ENCODE measurements at places on chromosomes 5 and 9.

- peak; percentile 49 for DNase-seq
Measured at GRCh38 chr5:6820851-6821479, 107.7 kb downstream of the TENT4A start.

- no peak for DNase-seq
Measured at GRCh38 chr5:176954050-176954449, 52.5 kb downstream of the UIMC1 start.

- no peak for DNase-seq
Measured at GRCh38 chr5:149883550-149883949, 61.0 kb downstream of the PDE6A start.

GRCh38 chr9:91261417-91261816 is 100.3 kb downstream of the AUH start:
- peak; percentile 22 for DNase-seq

GRCh38 chr9:108911820-108912219 is 22.1 kb downstream of the ELP1 start:
- DNase-seq, result no peak

DNA sequence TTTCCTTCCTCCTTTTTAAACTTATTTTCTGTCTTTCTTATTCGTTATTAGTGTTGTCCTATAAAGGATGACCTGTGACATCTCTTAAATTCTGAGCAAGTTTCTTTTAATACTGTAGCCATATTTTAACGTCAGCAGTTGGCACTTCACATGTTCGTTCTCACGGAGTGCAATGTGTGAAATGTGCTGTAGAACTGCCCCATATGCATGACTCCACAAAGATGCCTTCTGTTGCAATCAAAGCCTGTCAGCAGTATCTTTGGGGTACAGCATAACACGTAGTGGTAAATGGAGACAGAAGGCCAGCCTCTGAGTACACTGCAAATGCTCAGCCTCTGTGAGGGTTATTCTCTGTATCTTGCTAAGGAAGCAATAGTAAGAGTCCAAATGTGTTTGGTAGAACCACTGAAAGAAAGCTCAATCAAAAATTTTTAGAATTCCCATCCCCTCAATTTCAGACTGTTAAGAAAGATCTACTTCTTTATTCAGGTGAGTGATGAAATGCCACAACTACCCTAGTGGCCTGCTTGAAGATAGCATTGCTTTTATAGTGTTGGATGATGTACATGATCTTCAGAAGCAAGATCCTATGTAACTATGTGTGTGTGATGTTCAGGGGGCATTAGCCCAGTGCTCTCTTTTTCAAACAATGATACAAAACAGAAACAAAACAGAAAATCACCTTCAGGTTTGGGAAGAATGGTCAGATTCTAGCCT is 277.7 kb downstream of the TMEM167A start:
- DNase-seq, result no peak

DNA sequence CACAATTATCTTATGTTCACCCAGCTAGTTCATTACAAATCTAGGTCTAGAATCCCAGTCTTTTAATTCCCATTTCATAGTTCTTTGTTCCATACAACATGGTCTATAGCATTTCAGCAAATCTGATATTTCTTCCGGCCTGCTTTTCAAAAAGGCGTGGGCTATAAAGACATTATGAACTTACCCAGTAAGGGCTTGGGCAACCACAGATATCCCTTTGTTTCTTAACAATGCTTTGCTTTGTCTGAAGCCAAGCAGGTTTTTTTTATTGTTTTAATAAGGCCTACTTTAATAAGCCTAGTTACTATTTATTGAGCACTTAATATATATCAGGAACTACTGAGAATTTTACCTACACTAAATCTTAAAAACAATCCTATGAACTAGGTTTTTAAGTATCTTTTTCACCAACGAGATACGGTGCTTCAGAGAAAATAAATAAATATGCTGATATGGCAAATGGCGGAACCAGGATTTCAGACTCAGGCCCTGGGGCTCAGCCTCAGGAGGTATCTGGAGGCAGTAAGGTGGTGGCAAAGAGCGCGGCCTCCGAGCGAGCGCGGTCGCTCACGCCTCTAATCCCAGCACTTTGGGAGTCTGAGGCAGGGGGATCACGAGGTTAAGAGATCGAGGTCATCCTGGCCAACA is 29.7 kb downstream of the PCA3 start:
- DNase-seq, result no peak

GRCh38 chr5:171840066-171840465 is 54.4 kb downstream of the SMIM23 start:
- no peak for DNase-seq
